ENCODE measurements at places on chromosomes 4 and X.

DNA sequence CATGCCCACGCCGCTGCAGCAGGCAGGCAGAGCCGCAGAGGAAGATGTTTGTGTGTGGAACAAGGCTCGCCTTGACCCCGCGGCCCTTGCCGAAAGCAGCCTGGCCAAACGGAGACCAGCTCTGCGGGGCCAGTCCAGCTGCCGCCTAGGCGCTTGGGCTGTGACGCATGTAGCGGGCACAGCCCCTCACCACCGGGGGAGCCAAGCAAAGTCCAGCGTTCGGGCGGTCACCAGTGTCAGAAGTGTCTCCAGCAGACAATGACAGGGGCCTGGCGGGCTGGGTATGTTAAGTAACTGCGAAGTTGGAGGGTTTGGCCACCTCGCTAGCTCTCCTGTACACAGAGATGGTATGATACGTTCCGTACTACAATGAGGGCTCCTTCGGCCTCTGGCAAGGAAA lies 1.3 kb downstream of the AMER1 start:
- no peak for DNase-seq

DNA sequence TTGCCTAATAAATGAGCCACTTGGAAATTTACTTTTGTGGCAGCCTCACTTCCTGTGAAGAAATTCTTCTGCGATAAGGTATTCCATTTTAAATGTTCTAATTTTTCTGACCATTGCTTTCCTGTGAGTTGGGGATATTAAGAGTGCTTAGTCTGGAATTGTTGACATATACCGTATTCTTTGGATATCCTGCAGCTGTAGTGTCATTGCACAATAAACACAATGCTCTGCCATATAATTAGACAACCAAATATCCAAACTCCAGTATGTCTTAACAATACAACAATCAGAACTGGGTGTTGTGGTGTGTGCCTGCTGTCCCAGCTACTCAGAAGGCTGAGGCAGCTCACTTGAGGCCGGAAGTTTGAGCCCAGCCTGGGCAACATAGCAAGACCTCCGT lies 99.4 kb downstream of the LUZP4 start:
- no peak for DNase-seq

DNA sequence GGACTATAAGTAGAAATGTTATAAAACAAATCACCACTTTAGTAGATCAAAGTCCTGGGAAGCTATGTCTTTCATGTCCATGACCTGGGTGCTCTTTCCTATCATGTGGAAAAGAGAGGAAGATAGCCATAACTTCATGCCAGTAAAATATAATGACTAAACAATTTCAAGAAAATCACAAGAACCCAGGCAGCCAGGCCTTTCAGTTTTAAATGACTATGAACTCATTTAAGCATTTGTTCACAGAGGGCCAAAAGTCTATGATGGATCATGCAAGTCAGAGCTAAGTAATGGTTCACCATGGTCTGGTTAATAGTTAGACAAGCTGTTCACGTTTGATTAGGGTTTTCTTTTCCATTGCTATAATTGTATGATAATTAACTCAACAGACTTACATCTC lies 155.8 kb downstream of the PPARGC1A start:
- DNase-seq, result no peak

DNA sequence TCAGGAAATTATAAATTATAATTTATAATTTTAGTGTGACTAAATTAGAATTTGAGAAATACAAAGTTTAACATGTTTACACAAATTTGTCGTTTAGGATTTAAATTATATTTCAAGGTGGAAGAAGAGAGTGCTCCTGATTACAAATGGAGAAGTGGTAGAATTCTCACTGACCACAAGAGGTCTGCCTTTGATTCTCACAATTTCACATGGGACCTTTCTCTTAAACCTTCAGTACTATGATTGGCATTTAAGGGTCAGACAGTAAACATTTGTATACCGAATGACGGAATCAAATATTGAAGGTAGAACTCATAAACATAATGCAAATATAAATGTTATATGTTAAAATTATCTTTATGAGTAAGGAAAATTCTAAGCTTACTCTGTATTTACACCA lies 171.7 kb downstream of the SLIT2 start:
- no peak for DNase-seq
